A549 treated with dexamethasone at 1 μM for 4 hours (cell line): ENCODE measurements at places on chromosomes 4 and X. TPM values are rescaled to one million over a fixed set of nuclear protein-coding genes. Genes with fewer than 3 reads are reported as not detected.

SPANXC gene
- 0.34 to 0.77 TPM (median 0.51 TPM) in 3 of 5 replicates, not detected in the others for total RNA-seq

MAGEA1 gene
- 0.07 to 0.14 TPM (median 0.12 TPM) in 5 replicates for total RNA-seq

MRFAP1L1 gene
- 34.7 to 39.7 TPM (median 37.2 TPM) in 5 replicates for total RNA-seq

NSG1 gene
- 9.9 to 13.5 TPM (median 11.3 TPM) in 5 replicates for total RNA-seq

MAGEB2 gene
- total RNA-seq = not detected in 5 replicates

EPGN gene
- total RNA-seq = 0.35 TPM in 1 of 5 replicates, not detected in the others
